NCI-H446 (cell line): ENCODE measurements at places on chromosomes 11 and 22.

DNA sequence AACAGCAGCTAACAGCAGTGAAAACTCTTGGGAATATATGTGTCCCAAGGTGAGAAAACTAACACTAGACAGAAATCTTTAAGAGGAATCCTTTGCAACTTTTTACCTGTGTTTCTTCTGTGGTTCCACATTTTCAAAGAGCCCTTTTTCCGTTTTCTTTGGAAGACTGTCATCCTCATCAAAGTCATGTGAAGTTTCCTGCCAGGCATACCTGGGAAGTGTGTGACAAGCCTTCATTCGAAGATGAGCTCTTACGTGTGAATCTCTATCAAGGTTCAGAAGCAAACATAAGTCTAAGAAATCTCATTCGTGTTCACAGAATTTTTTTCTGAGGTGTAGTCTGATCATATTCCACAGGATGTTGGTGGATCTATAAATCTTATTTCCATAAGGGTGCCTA, 330.6 kb upstream of the MPPED2 start:
- no peak for DNase-seq

DNA sequence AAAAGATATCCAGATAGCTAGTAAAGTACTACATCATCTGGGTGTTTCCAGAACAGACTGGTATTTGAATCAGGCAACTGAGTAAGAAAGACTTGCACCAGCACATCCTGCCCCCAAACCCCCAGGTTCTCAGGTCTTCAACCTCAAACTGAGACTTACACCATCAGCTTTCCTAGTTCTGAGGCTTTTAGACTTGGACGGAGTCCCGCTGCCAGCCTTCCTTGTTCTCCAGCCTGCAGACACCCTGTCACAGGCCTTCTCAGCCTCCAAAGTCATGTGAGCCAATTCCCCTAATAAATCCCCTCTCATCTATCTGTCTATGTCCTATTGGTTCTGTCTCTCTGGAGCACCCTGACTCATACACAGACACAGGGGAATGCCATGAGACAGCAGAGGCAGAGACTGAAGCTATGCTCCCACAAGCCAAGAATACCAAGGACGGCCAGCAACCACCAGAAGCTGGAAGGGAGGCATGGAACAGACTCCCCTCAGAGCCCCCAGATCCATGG, 10.9 kb downstream of the SMCO4 start:
- DNase-seq: no peak

DNA sequence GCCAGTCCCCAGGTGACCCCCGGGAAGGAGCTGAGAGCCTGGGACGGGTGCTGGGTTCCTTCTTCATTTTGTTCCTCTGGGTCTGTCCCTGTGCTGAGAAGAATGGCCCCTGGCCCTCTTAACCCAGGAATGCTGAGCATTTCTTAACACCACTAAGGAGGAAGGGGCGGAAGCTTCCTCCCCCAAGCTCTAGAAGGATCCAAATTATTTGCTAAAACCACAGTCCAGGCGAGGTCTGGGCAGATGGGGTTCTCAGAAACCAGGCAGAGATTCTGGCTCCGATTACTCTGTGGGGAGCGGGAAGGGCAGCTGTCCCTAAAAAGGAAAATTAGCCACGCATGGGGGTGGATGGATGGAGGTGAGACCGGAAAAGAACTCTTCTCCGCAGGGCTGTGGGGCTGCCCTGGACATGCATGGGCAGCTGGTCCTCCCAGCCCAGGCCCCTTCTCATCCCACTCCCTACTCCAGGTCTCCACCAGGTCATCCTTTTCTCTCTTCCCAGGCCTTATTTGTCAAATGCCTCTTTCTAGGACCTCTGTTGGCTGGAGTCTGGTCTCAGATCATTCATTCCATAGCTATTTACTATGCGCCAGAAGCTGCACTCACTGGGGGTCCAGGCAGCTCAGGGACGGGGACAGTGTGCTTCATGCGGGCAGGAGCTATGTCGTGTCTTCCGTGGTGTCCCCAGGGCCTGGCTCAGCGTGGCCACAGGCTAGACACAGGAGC, 45.0 kb upstream of the MYH9 start:
- DNase-seq: no peak

DNA sequence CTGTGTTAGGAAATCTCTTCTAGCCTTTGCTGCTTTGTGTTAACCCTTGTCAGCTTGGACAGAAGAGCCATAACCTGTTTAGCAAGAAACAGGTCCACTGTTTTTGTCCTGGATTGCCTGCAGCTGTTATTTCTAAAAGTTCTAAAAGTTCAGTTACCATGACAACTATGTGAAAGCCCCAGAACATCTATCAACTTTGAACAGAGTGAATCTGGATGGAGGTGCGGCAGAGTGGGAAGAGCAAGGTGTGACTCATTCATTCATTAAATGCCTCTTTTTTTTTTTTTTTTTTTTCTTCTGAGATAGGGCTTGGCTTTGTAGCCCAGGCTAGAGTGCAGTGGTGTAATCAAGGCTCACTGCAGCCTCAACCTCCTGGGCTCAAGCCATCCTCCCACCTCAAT, 50.5 kb downstream of the RBX1 start:
- DNase-seq: no peak

DNA sequence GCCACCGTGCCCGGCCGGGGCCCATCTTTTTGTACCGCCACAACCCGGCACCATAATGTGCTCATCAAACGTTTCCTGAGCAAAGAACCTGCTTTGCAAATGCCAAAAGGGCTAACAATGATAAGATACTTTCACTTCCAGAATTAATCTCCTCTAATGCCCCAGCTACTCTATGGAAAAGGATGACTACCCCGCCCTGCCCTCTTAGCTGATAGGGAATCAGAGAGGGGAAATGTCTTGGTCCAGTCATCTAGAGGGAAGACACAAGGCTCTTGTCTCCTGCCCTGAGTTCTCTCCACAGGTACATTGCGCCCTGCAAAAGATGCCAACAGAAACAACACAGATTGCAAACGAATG, 586 bp downstream of the TTLL1 start:
- DNase-seq: no peak

DNA sequence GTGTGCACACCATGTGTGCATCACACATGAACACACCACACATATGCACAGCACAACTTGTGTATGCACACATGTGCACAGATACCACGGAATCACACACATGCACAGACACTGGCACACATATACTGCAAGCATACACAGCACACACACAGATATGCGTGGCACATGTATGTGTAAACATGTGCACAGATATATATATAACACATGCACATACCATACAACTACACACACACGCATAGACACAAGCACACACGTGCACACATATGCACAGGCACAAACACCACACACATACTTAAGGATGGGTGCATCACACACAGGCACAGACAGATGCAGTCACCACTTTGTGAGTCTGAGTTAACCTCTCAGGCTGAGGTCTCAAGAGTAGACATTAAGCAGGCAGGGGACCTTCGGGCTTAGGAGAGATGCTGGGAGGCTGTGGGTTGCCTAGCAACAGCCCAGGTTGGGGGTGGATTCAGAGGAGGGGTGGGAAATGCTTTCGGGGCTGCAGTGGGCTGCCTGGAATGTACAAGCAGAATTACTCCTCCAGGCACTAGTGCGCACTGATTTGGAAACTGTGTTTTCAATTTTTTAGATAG, 82.9 kb downstream of the MYO18B start:
- DNase-seq: no peak

- no peak for DNase-seq
Observed at GRCh38 chr22:37965940-37966664, 12.6 kb downstream of the POLR2F start.

- peak; percentile 34 for DNase-seq
Observed at GRCh38 chr22:28146401-28147314, 227.6 kb upstream of the PITPNB start.

DNA sequence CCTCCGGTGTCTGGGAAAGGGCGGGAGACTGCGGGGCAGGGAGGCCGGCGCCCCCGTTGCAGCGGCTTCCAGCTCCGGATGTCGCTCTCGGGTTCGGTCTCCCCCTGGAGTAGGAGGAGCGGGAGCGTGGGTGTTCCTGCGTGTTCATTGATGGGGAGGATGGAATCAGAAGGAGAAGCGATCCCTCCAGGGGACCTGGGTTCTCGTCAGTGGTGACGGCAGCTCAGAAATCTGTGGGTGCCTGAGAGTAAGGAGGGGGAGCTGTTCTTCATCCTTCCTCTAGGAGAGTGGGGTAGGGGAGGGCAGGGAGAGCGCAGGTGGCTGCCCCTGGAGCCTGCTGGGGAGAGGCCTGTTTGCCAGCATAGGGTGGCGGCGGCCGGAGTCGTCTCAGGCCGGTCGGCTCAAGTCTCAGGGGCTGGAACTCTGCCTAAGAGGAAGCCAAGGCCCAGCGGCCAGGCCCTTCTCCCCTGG, 1.1 kb downstream of the UBASH3B start:
- DNase-seq: no peak

DNA sequence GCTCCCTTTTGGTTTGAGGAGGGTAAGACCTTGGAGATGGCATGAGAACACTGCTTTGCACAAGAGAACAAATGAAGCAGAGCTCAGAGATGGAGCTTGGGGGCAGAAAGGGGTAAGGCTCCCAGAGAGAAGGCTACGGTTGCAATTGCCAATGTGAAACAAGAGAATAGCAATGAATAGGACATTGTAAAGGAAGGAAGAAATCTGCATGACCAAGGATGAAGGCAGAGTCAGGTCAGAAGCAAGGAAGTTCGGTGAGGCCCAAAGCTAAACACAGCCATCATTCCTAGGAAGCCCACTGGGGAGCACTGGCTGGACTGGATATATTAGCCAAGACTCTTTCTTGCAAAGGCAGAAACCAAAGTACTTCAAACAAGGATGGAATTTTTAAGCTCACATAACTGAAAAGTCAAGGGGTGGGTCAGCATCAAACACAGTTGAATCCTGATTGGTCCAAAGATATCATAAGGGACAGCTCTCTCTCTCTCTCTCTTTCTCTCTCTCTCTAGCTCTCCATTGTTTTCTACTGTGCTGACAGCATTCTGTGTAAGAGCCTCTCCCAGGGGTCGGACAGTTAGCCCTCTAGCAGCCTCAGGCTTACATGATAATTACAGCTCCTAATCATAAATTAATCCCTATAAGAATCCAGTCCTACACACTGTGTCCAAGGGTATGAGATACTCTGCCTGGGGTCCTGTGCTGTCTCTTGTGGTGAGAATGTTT, 484.3 kb downstream of the SOX6 start:
- DNase-seq: no peak

DNA sequence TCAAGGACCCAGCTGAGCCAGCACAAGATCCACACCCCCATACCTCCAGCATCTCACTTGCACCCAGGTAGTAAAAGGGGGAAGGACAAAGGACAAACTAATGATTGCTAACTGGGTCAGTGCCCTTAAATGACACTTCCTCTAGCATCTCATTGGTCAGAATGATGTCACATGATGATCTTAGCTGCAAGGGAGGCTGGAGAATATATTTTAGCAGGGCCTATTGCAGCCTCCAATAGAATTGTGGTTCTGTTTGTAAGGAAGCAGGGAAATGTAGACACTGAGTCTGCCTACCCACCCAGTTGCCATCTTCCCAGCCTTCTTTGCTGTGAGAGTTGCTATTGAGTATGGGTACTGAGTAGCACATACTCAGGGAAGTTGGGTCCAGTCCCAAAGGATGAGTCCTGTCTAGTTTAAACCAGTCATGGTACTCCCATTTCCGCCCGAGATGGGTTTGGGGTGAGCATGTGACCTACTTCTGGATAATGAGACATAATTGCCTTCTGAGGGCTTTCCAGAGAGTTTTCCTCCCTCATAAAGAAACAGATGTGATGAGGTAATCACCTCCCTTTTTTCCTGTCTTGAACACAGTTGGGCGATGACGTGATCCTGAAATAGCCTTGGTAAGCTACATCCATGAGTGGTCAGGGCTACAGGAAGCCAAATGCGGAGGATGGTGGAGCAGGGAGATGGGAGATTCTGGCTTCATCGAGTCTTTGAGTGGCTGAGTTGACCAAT, 5.5 kb upstream of the DNAL4 start:
- no peak for DNase-seq

GRCh38 chr11:56151376-56151775, 8.7 kb downstream of the OR8K5 start:
- DNase-seq: no peak

GRCh38 chr22:49614966-49615965, 212.4 kb downstream of the BRD1 start:
- DNase-seq: no peak

GRCh38 chr22:44451016-44451415, 47.0 kb downstream of the RTL6 start:
- no peak for DNase-seq

DNA sequence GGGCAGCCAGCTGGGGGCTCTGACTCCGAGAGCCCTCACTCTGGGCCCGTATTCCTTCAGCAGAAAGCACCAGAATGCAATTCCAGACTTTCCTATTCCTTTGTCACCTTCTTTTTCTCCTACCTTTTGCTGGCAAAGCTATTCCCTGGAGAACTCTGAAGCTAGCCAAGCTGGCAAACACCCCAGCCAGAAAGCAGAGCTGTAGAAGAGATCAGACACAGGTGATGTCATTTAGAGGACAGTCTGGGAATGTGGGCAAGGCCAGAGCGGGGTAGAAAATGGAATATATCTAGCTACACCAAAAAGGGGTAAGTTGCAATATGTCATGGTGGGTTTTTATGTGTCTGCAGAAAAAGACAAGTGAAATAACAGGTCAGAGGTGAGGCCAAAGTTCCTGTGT, 205.1 kb downstream of the NXPE2 start:
- no peak for DNase-seq

GRCh38 chr11:6653097-6653496, 2.5 kb downstream of the DCHS1 start:
- no peak for DNase-seq

GRCh38 chr11:120215634-120216033, 4.8 kb downstream of the OAF start:
- no peak for DNase-seq

DNA sequence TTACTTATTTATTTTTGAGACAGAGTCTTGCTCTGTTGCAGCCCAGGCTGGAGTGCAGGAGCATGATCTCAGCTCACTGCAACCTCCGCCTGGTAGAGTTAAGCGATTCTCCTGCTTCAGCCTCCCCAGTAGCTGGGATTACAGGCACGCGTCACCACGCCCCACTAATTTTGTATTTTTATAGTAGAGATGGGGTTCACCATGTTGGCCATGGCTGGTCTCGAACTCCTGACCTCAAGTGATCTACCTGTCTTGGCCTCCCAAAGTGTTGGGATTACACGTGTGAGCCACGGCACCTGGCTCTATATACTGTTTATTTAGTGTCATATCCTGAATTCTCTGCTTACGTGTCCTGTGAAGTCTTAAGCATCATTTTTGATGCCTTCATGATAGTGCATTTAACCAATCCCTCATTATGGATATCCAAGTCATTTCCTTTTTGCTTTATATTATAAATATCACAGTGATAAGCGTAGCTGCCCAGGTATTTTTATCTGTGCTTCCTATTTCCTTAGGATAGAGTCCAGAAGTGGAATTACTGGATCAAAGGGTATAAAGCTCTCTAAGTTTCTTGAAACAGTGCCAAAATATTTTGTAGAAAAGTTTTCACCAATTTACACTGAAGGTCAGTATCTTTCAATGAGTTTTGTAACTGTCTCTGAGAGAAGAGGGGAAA, 871 bp upstream of the SIDT2 start:
- DNase-seq: no peak

GRCh38 chr11:116310698-116311097, 462.1 kb downstream of the BUD13 start:
- no peak for DNase-seq

DNA sequence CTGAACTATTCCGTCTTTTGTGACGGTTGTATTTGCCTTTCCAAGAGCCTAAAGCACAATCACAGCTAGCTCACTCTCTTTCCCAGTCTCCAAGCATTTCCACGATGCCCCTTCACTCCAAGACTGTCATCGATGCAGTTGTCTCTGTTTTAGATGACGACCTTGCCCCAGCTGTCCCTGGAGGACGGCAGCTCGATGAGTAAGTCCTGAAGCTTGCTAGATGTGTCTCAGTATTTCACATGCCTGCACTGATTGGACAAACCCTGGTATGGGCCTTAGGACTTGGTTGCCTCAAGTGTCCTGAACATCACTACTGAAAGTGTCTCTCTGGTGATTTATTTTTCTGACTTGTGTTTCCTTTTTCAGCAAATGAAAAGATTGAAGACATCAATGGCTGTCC, 129.9 kb downstream of the NAV2 start:
- DNase-seq: no peak
